ENCODE measurements at places on chromosomes 11 and 22.

GRCh38 chr22:46706060-46706459 lies 32.0 kb downstream of the CERK start:
- DNase-seq = no peak

DNA sequence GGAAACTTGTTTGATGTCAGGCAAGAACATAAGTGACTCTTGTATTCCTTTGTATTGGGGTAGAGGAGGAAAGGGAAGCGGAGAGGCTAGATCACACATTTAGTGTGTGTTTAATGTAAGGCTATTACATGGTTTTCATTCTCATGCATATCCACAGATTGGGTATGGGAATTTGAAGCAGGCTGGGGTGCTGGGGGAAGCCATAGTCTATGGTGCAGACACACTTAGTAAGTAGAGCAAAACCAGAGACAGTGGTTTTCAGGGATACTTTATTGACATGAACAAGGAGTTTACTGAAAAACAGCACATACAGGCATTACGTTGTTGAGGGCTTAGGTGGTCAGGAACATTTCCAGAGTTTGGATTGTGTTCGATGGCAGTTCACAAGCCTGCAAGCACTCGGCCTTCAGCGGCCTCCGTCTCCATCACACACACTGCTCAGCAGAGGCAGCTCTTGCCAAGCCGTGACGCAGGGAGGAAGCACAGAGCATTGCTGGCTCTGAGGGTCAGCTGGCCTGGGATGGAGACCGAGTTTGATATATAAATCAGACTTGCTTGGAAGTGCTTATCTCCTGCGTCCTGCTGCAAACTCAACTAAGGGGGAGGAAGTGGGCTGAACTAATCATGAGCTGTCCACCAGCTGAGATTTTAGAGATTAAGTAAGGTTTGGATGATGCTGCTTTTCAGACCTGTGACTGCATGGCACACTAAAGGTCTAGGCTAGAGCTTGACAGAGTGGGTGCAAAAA lies 25.3 kb downstream of the SCN3B start:
- DNase-seq = no peak

DNA sequence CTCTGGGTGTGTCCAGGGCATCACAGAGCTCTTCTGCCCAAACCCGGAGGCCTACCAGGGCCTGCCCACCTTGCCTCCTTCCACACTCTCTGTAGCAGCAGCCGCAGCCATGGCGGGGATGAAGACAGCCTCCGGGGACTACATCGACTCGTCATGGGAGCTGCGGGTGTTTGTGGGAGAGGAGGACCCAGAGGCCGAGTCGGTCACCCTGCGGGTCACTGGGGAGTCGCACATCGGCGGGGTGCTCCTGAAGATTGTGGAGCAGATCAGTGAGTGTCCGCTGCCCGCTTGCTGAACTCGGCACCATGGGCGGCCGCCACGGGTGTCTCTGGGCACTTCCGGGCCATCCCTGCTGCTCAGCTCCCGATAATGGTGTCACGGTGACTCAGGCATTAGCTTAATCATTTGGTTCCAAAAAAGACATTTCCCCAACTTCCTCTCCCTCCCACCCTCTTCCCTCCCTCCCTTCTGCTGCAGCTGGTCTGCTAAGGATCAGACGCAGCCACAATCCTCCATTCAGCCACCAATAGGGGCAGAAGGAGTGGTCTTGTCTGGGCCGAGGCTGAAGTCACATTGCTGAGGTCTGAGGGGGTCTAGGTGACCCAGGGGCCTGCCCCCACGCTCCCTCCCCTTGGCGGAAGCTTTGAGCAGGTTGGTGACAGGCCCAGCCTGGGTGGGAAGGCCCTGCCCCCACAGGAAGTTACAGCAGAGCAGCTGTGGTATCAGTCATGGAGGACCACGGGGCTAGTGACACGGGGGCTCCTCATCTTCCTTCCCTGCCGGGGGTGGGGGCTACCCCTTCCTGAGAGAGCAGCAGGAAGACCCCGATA lies 950 bp downstream of the FERMT3 start:
- no peak for DNase-seq

- no peak for DNase-seq
Measured at GRCh38 chr22:49408102-49408836, 419.4 kb downstream of the BRD1 start.

DNA sequence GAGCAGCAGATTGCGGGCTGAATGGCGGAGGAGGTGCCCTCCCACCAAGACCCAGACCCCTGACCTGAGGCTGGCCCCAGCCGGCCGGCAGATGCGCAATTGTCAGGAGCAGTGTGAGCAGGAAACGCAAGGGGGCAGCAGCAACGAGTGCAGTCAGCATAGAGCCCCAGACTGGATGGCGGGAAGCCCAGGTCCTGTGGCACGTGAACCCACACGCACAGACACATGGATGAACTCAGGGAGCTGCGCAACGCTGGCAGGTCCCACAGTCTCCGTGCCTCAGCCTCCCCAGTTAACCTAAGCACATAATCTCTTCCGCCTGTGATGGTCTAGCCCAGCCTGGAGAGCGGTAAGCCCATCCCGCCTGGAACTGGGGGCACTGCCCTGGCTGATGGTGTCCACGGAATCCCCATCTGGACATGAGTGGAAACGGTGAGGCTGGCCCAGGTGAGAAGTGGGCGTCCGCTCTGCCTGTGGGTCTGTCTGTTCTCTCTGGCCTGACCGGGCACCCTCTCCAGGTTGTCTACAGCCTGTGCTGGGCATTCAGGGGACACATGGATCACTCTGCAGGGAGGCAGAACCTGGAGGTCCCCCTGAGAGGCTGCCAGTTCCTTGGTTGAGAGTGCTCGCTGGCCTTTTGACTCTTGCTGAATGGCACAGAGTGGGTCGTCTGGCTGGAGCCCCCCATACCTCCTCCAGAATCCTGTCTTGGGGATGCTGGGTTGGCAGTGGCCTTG lies 626 bp upstream of the TBX10 start:
- DNase-seq = no peak

DNA sequence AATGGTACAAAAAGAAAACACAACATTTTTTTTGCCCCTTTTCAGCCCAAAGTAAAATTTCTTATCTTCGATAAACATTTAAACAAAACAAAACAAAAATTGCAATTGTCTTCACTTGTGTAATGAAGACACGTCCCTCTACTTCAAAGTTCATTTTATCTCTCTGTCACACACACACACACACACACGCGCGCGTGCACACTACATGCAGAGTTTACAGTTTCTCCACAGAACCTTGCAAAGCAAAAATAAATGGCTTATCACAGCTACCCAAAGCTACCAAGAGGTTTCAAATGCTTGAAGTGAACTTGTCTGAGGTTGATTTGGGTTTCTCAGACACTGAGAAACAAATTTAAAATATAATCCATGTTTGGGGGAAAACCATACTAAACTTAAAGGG lies 72.3 kb downstream of the ETS1 start:
- no peak for DNase-seq

- no peak for DNase-seq
Measured at GRCh38 chr11:132424433-132424832, 1054.0 kb downstream of the NTM start.

GRCh38 chr11:62208785-62209144 lies 292 bp downstream of the SCGB2A1 start:
- no peak for DNase-seq

DNA sequence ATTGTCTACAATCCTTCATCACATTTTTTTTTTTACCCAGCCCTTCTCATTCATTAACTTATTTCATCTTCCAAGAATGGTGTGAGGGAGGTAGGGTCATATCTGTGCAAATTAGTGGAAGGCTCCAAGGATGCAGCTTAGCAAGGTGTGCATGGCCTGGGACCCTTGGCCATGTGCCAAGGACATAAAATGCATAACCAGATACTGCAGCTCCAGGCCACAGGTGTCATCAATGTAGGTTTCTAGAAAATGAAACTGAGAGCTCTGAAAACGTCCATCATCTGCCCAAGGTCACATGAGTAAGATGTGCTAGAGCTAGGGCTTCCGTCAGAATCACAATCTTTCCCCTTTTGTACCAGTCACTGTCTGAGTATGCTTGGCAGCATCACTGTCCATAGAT lies 29.8 kb downstream of the ANKK1 start:
- no peak for DNase-seq

GRCh38 chr22:50531962-50532674 lies 2.3 kb upstream of the TYMP start:
- DNase-seq = no peak

- DNase-seq = no peak
Measured at GRCh38 chr11:114098927-114099326, 39.4 kb downstream of the ZBTB16 start.

Data from iPS DF 19.7 (cell line).